ENCODE measurements at places on chromosomes 1 and 21. TPM values are rescaled to one million over a fixed set of nuclear protein-coding genes. Genes with fewer than 3 reads are reported as not detected.

DNA sequence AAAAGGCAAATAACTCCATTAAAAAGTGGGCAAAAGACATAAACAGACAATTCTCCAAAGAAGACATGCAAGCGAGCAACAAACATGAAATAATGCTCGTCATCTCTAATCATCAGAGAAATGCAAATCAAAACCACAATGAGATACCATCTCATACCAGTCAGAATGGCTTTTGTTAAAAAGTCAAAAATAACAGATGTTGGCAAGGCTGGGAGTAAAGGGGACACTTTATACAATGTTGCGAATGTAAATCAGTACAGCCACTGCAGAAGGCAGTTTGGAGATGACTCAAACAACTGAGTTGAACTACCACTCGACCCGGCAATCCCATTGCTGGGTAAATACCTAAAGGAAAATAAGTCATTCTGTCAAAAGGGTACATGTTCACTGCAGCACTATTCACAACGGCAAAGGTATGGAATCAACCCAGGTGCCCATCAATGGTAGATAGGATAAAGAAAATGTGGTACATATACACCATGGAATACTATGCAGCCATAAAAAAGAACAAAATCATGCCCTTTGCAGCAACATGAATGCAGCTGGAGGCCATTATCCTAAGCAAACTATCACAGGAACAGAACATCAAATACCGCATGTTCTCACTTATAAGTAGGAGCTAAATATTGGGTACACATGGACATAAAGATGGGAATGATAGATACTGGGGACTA is 25.9 kb downstream of the TSPAN2 start:
- peaks cover 20% of the 10 kb centered on the region for H3K4me1 ChIP-seq
- no peaks in the 10 kb centered on the region for H3K36me3 ChIP-seq
- DNase-seq: no peak
- H3K27me3 ChIP-seq: peaks cover 3% of the 10 kb centered on the region
- peak overlapping the region; percentile 28 for H3K4me3 ChIP-seq
- H3K27ac ChIP-seq: peak overlapping the region; percentile 26

DNA sequence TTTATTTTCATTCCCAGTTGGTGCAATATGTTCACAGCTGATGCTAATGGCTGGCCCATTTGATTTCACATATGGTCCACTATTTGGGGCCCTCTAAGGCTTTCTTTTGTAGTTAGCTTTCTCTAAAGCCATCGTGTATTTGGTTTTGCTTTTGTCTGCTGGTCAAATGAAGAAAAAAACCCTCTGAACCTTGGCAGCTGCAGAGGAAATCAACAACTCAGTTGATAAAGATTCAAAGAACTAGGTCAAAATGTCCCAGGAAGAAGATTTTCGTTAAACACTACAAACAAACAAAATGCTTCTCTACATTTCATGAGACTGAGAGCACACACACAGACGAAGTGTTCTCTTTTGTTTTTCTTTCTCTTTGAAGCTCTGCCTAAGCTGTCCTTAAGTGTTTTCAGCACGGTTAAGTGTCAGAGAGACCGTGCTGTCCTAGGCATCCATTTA is 655.0 kb downstream of the RWDD3 start:
- no peaks in the 10 kb centered on the region for H3K27me3 ChIP-seq
- no peaks in the 10 kb centered on the region for H3K36me3 ChIP-seq

DNA sequence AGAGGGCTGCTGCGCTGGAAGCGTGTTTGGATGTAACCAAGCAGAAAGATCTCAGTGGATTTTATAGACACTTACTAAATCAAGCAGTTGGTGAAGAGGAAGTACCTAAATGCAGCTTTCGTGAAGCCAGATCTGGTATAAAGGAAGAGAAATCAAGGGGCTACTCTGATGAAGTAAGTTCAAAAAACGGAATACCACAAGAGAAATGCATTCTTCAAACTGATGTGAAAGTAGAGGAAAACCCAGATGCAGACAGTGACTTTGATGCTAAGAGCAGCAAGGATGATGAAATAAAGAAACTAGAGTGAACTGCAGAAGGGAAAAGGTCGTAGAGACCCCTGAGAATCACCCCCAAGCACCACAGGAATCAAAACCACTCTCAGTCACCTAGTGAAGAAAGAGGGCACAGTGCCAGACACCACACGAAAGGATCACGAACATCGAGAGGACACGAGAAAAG is 40.8 kb upstream of the NEXN start:
- no peak overlapping the region for H3K27ac ChIP-seq
- no peak overlapping the region for H3K4me3 ChIP-seq
- H3K36me3 ChIP-seq: peaks cover 20% of the 10 kb centered on the region
- DNase-seq: no peak
- H3K4me1 ChIP-seq: no peaks in the 10 kb centered on the region

MYOG gene
- not detected for total RNA-seq

UBE2U gene
- not detected for total RNA-seq

Data from activated naive CD8-positive, alpha-beta T cell treated with anti-CD3 and anti-CD28 coated beads, Interleukin-2, amount 10 ng/mL, durations not matched to agents 7 days and 5 days (primary cell).